ENCODE measurements at places on chromosomes 5 and 9.

GRCh38 chr5:103624675-103625074, 62.1 kb upstream of the NUDT12 start:
- no peak for DNase-seq

- DNase-seq = no peak
Measured at GRCh38 chr9:79578891-79579290, 7.1 kb downstream of the TLE4 start.

DNA sequence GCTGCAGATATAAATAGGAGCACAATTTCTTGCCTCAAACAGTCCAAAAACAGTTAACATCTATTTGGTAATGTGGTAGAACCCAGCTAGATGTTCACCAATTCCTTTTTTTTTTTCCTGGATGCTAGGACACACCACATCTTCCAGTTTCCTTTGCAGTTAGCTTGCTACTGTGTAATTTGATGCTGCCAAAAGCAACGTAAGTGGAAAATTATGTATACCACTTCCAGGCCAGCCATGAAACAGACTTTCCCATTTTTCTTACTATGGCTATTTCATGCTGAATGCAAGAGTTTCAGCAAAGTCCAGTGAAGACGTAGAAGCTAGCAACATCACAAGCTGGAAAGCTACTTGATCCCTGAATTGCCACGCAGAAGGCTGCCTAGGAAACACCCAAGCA, 667.2 kb downstream of the TLE1 start:
- no peak for DNase-seq

GRCh38 chr5:93599001-93599379, 16.0 kb downstream of the NR2F1 start:
- no peak for DNase-seq

- DNase-seq = no peak
Measured at GRCh38 chr9:127446713-127447415, 4.3 kb downstream of the RPL12 start.

DNA sequence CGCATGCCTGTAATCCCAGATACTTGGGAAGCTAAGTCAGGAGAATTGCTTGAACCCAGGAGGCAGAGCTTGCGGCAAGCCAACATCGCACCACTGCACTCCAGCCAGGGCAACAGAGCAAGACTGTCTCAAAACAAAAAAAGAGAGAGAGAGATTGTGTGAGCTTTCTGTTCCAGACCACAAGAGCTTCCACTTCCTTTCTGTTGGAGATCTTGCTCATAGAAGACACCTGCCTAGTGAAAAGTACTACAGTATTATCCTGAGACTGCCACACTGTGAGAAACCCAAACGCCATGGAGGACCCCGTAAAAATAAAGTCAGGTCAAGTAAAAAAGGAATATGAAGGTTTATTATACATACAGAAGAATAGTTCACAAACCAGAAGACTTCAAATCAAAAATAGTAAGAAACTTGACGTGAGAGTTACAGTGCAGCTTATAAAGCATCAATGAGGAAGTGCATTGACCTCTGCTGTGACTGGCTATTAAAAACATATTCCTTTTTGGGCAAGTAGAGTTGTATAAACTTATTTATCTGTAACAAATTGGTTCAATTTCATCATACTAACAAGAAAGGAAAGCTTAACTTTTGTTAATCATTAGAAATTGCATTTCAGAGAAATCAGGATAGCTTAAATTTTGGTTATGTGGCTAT, 4.3 kb upstream of the EMB start:
- no peak for DNase-seq
